Activated T-cell treated with anti-CD3 and anti-CD28 coated beads for 48 hours (primary cell): ENCODE measurements at places on chromosomes 1 and 21.

- DNase-seq = no peak
Observed at GRCh38 chr1:245311887-245312536, 157.2 kb downstream of the KIF26B start.

- DNase-seq = no peak
Observed at GRCh38 chr1:90092441-90092840, 97.5 kb downstream of the ZNF326 start.

DNA sequence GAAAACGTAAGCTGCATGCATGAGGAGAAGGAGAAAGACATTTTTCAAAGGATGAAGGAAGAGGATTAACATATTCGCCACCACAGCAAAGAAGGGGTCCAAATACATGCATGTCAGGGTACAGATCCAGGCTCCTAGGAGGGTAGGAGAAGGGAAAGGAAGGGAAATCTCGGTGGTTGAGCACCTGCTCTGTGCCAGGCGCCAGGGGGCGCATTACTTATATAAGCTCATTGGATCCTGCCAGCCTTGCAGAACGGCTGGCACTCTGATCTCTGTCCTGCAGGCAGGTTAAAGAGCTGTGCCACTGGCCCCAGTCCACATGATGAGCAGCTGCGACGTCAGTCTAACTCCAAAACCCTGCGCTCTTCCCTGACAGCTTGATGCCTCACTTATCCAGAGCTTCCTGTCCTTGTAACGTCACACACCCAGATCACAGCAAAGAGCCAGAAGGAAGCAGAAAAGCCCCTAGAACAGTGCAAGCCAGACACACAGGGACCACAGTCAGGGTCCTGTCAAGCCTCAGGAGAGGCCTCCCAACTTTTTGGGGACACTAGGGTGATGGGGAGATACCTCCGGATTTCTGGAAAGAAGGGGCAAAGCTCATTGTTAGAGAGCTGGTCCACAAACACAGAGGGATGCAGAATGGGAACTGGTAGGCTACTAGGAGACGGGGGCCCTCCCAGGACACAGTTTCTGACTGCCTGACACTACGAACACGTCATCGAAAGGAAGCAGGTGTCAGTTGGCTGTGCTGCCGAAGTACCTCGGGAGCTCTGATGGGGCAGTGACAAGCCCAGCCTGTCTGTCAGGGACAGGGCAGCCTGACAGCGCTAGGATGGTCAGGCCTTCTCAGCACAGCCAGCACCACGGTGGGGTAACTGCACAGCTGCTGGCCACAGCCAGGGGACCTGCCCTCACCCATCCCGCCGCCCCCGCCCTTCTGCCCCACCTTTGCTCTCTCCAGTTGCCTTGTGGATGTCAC is 99.1 kb downstream of the BEND5 start:
- DNase-seq = peak; percentile 40

- DNase-seq = no peak
Observed at GRCh38 chr1:200674838-200675587, 5.3 kb upstream of the DDX59 start.

GRCh38 chr1:233406339-233406960 is 78.9 kb downstream of the MAP3K21 start:
- no peak for DNase-seq

- peak; percentile 54 for DNase-seq
Observed at GRCh38 chr21:17454315-17455027, 58.4 kb upstream of the CXADR start.

DNA sequence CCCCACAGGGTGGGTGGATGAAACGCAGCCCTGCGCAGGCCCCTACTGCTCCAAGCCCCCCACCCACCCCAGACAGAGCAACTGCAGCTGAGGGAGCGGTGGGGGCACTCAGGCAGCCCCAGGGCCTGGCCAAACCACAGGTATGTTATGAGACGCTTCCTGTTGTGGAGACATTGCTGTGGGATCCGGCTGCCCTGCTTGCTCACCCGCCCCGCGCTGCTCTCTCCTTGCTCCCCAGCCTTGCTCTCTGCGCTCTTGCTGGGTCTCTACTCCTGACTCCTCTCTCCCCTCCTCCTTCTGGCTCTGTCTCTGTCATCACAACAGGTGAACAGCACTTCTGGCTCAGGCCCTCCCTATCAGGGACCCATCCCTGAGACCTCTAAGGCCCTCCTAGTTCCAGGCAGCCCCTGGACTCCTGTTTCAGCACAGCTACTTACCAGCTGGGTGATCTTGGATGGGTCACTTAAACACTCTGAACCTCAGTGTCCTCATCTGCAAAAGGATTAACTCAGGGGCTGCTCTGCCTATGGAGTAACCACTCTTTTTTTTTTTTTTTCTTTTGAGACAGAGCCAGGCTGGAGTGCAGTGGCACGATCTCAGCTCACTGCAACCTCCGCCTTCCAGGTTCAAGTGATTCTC is 15.9 kb downstream of the COL8A2 start:
- no peak for DNase-seq
